Dermis microvascular lymphatic vessel endothelial cell (primary cell): ENCODE measurements at places on chromosomes 3 and 15. TPM values are rescaled to one million over a fixed set of nuclear protein-coding genes. Genes with fewer than 3 reads are reported as not detected.

The VGLL3 gene
- 0.13 TPM in 1 of 2 replicates, not detected in the other for total RNA-seq

The RAD51 gene
- 3.7 and 5.9 TPM in 2 replicates for total RNA-seq

The SEC22C gene
- 82.0 and 89.5 TPM in 2 replicates for total RNA-seq

The ANKUB1 gene
- total RNA-seq: under 0.01 TPM in 1 of 2 replicates, not detected in the other

The NANOGP8 gene
- total RNA-seq: not detected in 2 replicates

The ZNF860 gene
- total RNA-seq: 1.3 and 1.9 TPM in 2 replicates

The STRIT1 gene
- total RNA-seq: not detected in 2 replicates

The CLDN16 gene
- not detected in 2 replicates for total RNA-seq

The RAB5A gene
- 62.4 and 91.8 TPM in 2 replicates for total RNA-seq

The HYAL3 gene
- total RNA-seq: 17.5 and 23.6 TPM in 2 replicates

The SH2D7 gene
- total RNA-seq: not detected in 2 replicates

The FEZF2 gene
- not detected in 2 replicates for total RNA-seq

The LMAN1L gene
- total RNA-seq: not detected in 2 replicates

The WDR72 gene
- total RNA-seq: not detected in 2 replicates

The ZNF80 gene
- total RNA-seq: not detected in 2 replicates

The SEC22A gene
- total RNA-seq: 28.7 and 36.7 TPM in 2 replicates

The AVEN gene
- total RNA-seq: 16.8 and 19.8 TPM in 2 replicates

The EPHA6 gene
- under 0.01 TPM in 2 replicates for total RNA-seq

The TFRC gene
- total RNA-seq: 99.6 and 160 TPM in 2 replicates

The ST3GAL6 gene
- 7.2 and 44.5 TPM in 2 replicates for total RNA-seq

The TRPM1 gene
- under 0.01 and 0.25 TPM in 2 replicates for total RNA-seq

The ACKR2 gene
- total RNA-seq: 3.5 and 23.5 TPM in 2 replicates

The AKAP13 gene
- 54.7 and 56.3 TPM in 2 replicates for total RNA-seq

The SYNPR gene
- total RNA-seq: not detected in 2 replicates

The SERINC4 gene
- not detected in 2 replicates for total RNA-seq

The SOX14 gene
- not detected in 2 replicates for total RNA-seq

The ITIH1 gene
- total RNA-seq: not detected in 2 replicates

The CA12 gene
- 0.13 and 0.38 TPM in 2 replicates for total RNA-seq

The TRH gene
- not detected in 2 replicates for total RNA-seq

The CELSR3 gene
- total RNA-seq: 0.13 and 0.25 TPM in 2 replicates

The RTP4 gene
- total RNA-seq: 1.3 and 5.2 TPM in 2 replicates

The UPK1B gene
- not detected in 2 replicates for total RNA-seq

The CASR gene
- not detected in 2 replicates for total RNA-seq

The RASGRF1 gene
- total RNA-seq: 0.51 and 2.5 TPM in 2 replicates
